Activated T-cell treated with anti-CD3 and anti-CD28 coated beads for 48 hours (primary cell): ENCODE measurements at places on chromosomes 5 and 9.

DNA sequence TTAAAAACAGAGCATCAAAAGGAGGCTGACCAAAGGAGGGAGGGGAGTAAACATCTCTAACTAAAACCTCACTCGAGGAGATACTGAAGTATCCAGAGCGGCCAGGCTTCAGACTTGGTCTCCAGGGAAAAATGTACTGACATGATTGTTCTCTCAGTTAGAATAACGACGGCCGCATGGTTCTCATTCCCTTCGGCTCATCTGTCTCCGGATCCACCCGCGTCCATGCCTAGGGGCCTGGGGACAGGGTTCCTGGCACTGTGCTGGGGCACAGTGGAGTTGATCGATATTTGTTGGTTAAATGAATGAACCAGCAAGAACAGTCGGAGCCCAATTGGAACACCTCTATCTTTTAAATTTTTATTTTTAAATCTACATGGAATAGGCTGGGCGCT is 167.1 kb upstream of the PHYKPL start:
- DNase-seq: no peak

GRCh38 chr5:93236807-93237421 is 344.1 kb downstream of the NR2F1-AS1 start:
- no peak for DNase-seq

DNA sequence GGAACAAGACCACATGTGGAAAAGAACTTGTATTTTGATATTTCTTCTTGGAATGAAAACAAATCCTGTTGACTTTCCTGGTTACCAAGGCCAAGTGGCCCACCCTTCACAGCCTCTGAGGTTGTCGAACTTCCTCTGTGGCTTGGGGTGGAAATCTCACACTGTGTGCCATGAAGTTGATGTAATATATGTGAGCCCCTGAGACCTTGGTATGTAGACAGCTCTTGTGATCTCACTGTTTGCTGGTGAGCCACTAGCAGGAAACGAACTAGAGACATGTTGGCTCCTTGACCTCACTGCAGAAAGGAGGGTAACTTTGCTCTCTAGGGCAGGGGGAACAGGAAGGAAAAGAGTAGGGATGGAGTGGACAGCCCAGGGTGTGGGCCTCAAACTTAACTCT is 159.4 kb downstream of the ARHGAP26 start:
- DNase-seq: no peak

GRCh38 chr5:93360436-93361088 is 220.5 kb downstream of the NR2F1-AS1 start:
- no peak for DNase-seq

GRCh38 chr5:142939884-142940283 is 169.7 kb downstream of the ARHGAP26 start:
- no peak for DNase-seq

DNA sequence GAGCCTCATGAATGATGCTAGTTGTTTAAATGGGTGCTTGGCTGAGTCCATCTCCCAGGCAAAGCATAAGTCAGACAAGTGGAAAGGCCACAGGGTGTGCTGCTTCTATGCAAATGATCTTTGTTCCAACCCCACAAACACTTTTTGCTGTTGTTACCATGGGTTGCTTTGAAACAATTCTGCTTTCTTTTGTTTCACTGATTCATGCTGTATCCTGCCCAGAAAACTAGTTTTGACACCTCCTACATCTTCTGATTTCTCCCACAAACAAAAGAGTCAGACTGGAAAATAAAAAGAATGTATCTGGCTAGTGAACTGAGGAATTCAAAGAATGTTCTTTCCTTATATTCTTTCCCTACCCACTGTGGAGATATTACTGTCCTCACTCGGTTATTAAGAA is 298.6 kb downstream of the DIRAS2 start:
- DNase-seq: no peak

- no peak for DNase-seq
Measured at GRCh38 chr9:27485158-27485557, 38.9 kb upstream of the IFNK start.

DNA sequence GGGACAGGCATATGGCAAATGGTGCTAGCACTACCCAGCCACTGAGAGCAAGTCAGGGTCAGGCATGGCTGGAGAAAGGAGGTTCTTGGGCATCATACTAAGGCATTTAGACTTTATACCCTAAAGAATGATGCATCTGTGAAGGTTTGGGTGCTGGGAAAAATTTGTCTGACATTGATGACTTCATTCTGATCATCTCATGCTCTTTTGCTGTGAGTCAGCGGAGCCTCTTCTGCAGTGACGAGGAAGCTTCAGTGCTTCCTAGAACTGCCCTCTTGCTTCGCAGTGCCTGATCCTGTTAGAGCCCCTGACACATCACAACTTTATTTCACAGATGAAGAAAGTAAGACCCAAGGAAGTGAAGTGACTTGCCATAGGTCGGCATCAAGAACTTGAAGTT is 266.6 kb upstream of the GAS1 start:
- DNase-seq: no peak
